ENCODE measurements at places on chromosomes 2 and 18. TPM values are rescaled to one million over a fixed set of nuclear protein-coding genes. Genes with fewer than 3 reads are reported as not detected.

The LHCGR gene
- not detected for total RNA-seq

The UGT1A7 gene
- 1.4 TPM for total RNA-seq

The OTX1 gene
- 4.3 TPM for total RNA-seq

The SULT1C2 gene
- total RNA-seq: 0.72 TPM

The MPV17 gene
- total RNA-seq: 52.4 TPM

The GATA6 gene
- total RNA-seq: 5.1 TPM

The GYPC gene
- total RNA-seq: 7.7 TPM

The CDH2 gene
- total RNA-seq: under 0.01 TPM

The NAT8 gene
- total RNA-seq: not detected

The DPP10 gene
- total RNA-seq: not detected

The FOXI3 gene
- total RNA-seq: not detected

The REG3G gene
- not detected for total RNA-seq

The KCNF1 gene
- 0.48 TPM for total RNA-seq

The CRYGD gene
- not detected for total RNA-seq

The METAP1D gene
- total RNA-seq: 11.9 TPM

The DNER gene
- total RNA-seq: 2.6 TPM

The DCDC2C gene
- total RNA-seq: not detected

The UGT1A4 gene
- total RNA-seq: 1.3 TPM

The CKAP2L gene
- total RNA-seq: 0.48 TPM

The SRD5A2 gene
- total RNA-seq: not detected

The HDLBP gene
- 681 TPM for total RNA-seq

The DSC1 gene
- under 0.01 TPM for total RNA-seq

The TWIST2 gene
- 8.5 TPM for total RNA-seq

The INHBB gene
- total RNA-seq: 0.21 TPM

The GALR1 gene
- total RNA-seq: not detected

The FEV gene
- total RNA-seq: not detected

The SPATA3 gene
- not detected for total RNA-seq

The PARD6G gene
- 20.2 TPM for total RNA-seq

The TDRD15 gene
- not detected for total RNA-seq

The L3MBTL4 gene
- 1.9 TPM for total RNA-seq

Measured in tracheal epithelial cell (primary cell).